Left lung (tissue), 14 donors: ENCODE measurements at places on chromosomes 6 and 20. TPM values are rescaled to one million over a fixed set of nuclear protein-coding genes. Genes with fewer than 3 reads are reported as not detected.
A peak's percentile ranks its signal among the peaks of the same experiment; 100 is the strongest.

DNA sequence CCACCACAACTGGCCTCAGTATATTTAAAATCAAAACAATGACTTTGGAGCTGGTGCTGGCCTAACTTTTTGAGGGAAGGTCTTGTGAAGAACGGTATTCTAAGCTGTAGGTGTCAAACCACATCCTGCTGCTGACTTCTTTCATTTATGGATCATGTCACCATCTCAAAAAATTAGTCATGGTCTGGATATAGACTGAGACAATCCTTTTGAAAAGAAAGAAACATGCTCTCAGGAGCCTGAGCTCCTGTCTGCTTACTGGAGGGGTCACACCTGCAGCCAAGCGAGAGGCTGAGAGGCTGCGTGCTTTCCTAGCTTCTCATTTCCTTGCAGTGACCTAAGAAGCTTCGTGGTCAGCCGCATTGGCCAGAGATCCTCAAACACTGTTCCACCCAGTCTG lies 55.2 kb downstream of the TIAM2 start:
- H3K36me3 ChIP-seq: no peaks in the 10 kb centered on the region
- DNase-seq: no peak
- no peaks in the 10 kb centered on the region for H3K27me3 ChIP-seq
- H3K27ac ChIP-seq: no peak overlapping the region
- H3K4me3 ChIP-seq: no peak overlapping the region

- no peaks in the 10 kb centered on the region for H3K36me3 ChIP-seq
- no peak overlapping the region for H3K4me3 ChIP-seq
- peaks cover 6% of the 10 kb centered on the region for H3K4me1 ChIP-seq
- no peak overlapping the region for H3K27ac ChIP-seq
Observed at GRCh38 chr6:37648465-37649330, 49.0 kb downstream of the MDGA1 start.

GRCh38 chr6:35177157-35177556 lies 36.0 kb upstream of the TCP11 start:
- DNase-seq: no peak
- no peaks in the 10 kb centered on the region for H3K27me3 ChIP-seq
- no peak overlapping the region for H3K4me3 ChIP-seq
- peaks cover 15% of the 10 kb centered on the region for H3K4me1 ChIP-seq

- H3K27me3 ChIP-seq: peaks cover 16% of the 10 kb centered on the region
- no peaks in the 10 kb centered on the region for H3K4me1 ChIP-seq
- H3K27ac ChIP-seq: no peak overlapping the region
- no peak overlapping the region for H3K4me3 ChIP-seq
Observed at GRCh38 chr6:27795697-27796494, 116.3 kb downstream of the OR2B2 start.

DNA sequence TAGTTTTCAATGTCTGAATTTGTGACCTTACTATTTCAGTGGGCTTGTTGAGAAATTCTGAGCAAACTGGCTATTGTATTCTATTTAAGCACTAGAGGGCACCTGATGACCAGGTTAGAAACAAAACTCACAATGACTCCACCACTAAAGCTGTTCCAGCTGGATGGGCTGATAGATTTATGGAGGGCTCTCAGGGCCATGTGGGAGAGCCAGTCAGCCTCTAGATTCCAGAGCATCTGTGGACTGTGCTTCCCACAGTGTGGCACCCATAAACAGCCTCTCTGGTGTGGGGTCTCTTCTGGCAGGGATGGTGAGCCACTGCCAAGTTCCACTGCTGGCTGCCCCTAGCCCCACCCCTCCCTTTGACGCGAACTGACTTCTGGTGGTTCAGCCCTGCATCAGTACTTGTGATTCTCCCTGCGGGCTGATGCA lies 29.2 kb downstream of the C6orf58 start:
- H3K4me3 ChIP-seq: no peak overlapping the region
- H3K4me1 ChIP-seq: no peaks in the 10 kb centered on the region
- H3K36me3 ChIP-seq: no peaks in the 10 kb centered on the region

- no peaks in the 10 kb centered on the region for H3K27me3 ChIP-seq
- no peak overlapping the region for H3K4me3 ChIP-seq
- H3K4me1 ChIP-seq: peaks cover 5% of the 10 kb centered on the region
Observed at GRCh38 chr20:10876558-10876957, 202.8 kb upstream of the JAG1 start.

DNA sequence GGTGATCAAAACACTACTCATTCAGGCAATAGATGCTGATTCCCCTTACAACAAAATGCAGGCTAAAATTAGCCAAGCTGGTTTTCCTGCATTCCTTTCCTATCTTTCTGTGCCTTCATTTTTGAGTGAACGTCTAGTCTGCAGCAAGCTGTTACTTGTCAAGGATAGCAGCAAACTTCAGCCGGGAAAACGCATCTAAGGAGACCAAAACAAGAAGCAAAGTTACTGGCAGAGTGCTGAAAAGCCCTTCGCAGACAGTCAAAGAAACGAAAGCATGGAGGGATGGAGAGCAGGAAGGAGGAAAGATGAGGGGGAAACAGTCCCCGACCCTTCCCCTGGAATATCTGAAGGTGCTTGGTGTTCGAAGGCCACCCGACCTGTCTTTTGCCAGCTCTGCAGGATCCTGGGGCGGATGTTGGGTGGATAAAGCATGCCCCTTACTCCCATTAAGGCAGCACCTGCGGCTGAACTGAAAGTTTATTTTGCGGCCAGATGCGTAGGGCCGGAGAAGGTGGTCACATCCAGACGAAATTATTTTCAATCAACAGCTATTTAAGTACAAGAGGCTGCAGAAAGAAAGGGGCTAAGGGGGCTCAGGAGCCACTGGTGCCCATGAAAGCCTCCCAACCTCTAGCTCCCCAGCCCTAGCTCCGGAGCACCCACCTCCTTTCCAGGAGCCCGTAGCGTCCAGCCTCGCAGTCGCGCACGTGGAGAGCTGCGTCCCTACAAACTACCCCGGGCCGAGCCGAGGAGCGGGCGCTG lies 538 bp downstream of the FERMT1 start:
- DNase-seq: no peak
- H3K4me3 ChIP-seq: peak overlapping the region; percentile 43
- H3K27me3 ChIP-seq: peaks cover 33% of the 10 kb centered on the region
- H3K36me3 ChIP-seq: no peaks in the 10 kb centered on the region

GRCh38 chr20:58492074-58492718 lies 23.0 kb downstream of the APCDD1L start:
- H3K27ac ChIP-seq: no peak overlapping the region
- no peaks in the 10 kb centered on the region for H3K36me3 ChIP-seq
- H3K27me3 ChIP-seq: no peaks in the 10 kb centered on the region
- H3K4me3 ChIP-seq: no peak overlapping the region

GRCh38 chr20:44810391-44811149 lies at the start of gene RIMS4:
Gene RIMS4 (minus strand): TSS chr20:44810546. CDS start chr20:44810271, 275 bp downstream.
- H3K27me3 ChIP-seq: peaks cover 73% of the 10 kb centered on the region
- no peak for DNase-seq
- no peaks in the 10 kb centered on the region for H3K36me3 ChIP-seq
- no peak within 1 kb of the TSS for H3K27ac ChIP-seq
- no peaks in the 10 kb centered on the region for H3K4me1 ChIP-seq

DNA sequence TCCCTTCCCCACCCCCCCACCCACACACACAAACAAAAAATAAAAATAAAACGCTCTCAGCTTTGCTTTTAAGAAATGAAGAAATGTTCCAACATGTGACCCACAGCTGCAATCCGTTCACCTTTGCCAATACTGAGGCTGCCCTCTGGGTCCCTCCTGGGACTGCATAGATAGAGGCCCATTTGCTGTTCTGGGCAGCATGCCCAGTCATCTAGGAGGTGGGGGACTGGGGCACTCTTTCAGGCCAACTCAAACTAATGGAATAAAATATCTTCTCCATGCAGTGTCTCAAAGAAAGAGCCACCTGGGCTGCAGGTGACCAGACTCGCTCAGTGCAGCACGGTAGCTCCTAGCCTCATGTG lies 79.9 kb downstream of the SLC22A3 start:
- H3K4me1 ChIP-seq: no peaks in the 10 kb centered on the region
- no peak for DNase-seq
- no peak overlapping the region for H3K4me3 ChIP-seq

DNA sequence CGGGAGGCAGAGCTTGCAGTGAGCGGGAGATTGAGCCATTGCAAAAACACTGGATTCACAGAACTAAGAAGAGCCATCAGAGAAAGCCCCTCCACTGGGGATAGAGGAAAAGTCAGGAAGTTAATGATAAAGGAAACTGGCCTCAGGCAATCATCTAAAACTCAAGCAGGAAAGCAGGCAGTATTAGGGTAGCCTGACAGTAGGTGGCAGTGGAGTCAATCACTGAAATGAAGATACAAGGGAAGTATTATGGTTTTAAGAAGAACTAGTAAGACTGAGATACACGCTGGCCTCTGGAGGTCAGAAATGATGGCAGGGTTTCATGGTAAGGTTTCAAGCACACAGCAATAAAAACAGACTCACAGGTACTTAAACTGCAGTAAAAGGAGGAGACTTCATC lies 578.3 kb downstream of the HACE1 start:
- peaks cover 3% of the 10 kb centered on the region for H3K4me1 ChIP-seq
- no peaks in the 10 kb centered on the region for H3K36me3 ChIP-seq
- no peaks in the 10 kb centered on the region for H3K27me3 ChIP-seq
- no peak for DNase-seq
- no peak overlapping the region for H3K4me3 ChIP-seq

GRCh38 chr6:12459945-12460661 lies 169.9 kb downstream of the EDN1 start:
- no peak for DNase-seq
- H3K4me1 ChIP-seq: no peaks in the 10 kb centered on the region
- no peak overlapping the region for H3K4me3 ChIP-seq
- H3K27me3 ChIP-seq: no peaks in the 10 kb centered on the region
- no peak overlapping the region for H3K27ac ChIP-seq

DNA sequence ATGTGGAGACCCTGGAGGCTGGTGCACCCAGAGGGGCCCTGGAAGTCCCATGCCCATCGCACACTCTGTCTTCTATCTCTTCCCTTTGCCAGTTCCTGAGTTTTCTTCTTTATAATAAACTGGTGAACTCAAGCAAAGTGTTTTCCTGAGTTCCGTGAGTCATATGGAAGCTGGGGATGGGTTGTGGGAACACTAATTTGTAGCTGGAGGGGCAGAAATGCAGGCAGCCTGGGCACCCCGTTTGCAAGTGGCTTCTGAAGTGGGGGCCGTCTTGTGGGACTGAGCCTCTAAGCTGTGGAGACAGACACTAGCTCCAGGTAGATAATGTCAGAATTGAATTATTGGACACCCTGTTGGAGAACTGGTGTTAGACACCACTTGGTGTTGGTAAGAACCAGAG lies 3.2 kb upstream of the PPP1R3G start:
- no peaks in the 10 kb centered on the region for H3K4me1 ChIP-seq
- H3K27me3 ChIP-seq: peaks cover 42% of the 10 kb centered on the region
- H3K27ac ChIP-seq: no peak overlapping the region
- H3K36me3 ChIP-seq: no peaks in the 10 kb centered on the region
- no peak overlapping the region for H3K4me3 ChIP-seq
- no peak for DNase-seq

DNA sequence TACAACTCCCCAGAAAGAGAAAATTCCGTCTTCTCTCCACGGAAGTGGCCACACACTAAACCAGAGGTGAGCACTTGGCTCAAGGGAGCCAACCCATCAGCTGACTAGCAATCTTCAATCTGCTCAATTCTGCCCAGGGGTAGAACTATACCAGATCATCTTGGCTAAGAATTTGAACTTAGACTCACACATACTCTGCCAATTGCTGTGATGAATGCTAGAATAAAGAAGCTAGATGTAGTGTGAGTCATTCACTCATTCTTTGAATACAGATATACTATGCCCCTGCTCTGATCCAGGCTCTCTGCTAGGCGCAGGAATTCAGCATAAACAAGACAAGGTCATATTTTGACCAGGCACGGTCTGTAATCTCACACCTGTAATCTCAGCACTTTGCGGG lies 147.9 kb upstream of the SHLD1 start:
- H3K4me3 ChIP-seq: no peak overlapping the region
- H3K4me1 ChIP-seq: peaks cover 54% of the 10 kb centered on the region
- no peaks in the 10 kb centered on the region for H3K27me3 ChIP-seq
- peaks cover 59% of the 10 kb centered on the region for H3K36me3 ChIP-seq
- DNase-seq: no peak
- H3K27ac ChIP-seq: no peak overlapping the region

GRCh38 chr20:11979306-11979990 lies 61.8 kb downstream of the BTBD3 start:
- DNase-seq: no peak
- no peak overlapping the region for H3K4me3 ChIP-seq
- no peak overlapping the region for H3K27ac ChIP-seq
- H3K27me3 ChIP-seq: no peaks in the 10 kb centered on the region

DNA sequence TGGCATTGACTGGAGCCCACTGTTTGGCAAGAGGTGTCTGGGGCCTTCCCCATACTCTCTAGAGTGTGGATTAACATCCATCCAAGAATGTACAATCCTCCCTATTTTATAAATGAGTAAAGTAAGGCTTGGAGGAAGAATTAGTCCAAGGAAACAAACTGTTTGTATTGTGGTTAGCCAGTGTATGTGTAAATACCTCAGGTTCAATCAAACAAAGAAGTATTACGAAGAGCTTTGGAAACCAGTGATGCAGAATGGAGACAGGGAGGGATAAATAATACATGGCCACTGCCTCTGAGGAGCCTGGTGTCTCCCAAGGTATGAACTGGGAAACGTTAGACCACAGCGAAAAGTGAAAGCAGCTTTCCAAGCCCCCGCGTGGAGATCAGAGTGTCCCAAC lies 226.6 kb upstream of the RIN2 start:
- no peaks in the 10 kb centered on the region for H3K4me1 ChIP-seq
- H3K36me3 ChIP-seq: no peaks in the 10 kb centered on the region
- H3K4me3 ChIP-seq: no peak overlapping the region

DNA sequence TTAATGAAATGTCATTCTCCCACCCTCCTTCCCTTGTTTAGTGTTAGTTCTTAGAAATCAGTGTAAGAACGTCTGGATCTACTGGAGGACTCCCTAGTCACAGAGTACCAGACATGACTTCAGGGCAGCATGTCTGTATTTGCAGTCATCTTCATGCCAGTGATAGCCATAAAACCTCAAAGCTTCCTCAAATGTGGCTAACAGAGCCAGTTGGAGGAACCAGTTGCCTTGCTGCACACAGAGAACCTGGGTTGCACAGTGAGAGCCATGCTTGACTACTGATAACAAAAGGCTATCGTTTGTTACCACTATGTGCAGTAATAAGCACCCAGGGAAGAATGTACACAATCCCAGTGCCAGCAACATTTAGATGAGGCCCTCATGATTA lies 20.1 kb downstream of the NT5E start:
- H3K27ac ChIP-seq: no peak overlapping the region
- no peak for DNase-seq
- H3K27me3 ChIP-seq: no peaks in the 10 kb centered on the region
- no peak overlapping the region for H3K4me3 ChIP-seq

GRCh38 chr6:158926414-158926813 lies 73.6 kb downstream of the RSPH3 start:
- H3K4me1 ChIP-seq: no peaks in the 10 kb centered on the region
- no peaks in the 10 kb centered on the region for H3K36me3 ChIP-seq
- no peaks in the 10 kb centered on the region for H3K27me3 ChIP-seq

GRCh38 chr20:401682-402495 lies 6.2 kb upstream of the RBCK1 start:
- no peak overlapping the region for H3K27ac ChIP-seq
- no peak overlapping the region for H3K4me3 ChIP-seq
- H3K4me1 ChIP-seq: no peaks in the 10 kb centered on the region
- no peaks in the 10 kb centered on the region for H3K27me3 ChIP-seq
- no peak for DNase-seq

RNF217 gene
- total RNA-seq: 17.2 TPM

KCNK15 gene
- 3.1 TPM for total RNA-seq

FBXL4 gene
- total RNA-seq: 20.5 TPM

SYCP2L gene
- total RNA-seq: 0.41 TPM

IPCEF1 gene
- 4.5 TPM for total RNA-seq

APCDD1L gene
- total RNA-seq: 0.09 TPM

PAK5 gene
- not detected for total RNA-seq

TNFRSF6B gene
- total RNA-seq: 17.6 TPM

NHLRC1 gene
- 2.6 TPM for total RNA-seq
